Caco-2 (cell line): ENCODE measurements at places on chromosomes 16 and 17. TPM values are rescaled to one million over a fixed set of nuclear protein-coding genes. Genes with fewer than 3 reads are reported as not detected.

GCGR gene
- 0.91 and 1.0 TPM in 2 replicates for total RNA-seq

DNA sequence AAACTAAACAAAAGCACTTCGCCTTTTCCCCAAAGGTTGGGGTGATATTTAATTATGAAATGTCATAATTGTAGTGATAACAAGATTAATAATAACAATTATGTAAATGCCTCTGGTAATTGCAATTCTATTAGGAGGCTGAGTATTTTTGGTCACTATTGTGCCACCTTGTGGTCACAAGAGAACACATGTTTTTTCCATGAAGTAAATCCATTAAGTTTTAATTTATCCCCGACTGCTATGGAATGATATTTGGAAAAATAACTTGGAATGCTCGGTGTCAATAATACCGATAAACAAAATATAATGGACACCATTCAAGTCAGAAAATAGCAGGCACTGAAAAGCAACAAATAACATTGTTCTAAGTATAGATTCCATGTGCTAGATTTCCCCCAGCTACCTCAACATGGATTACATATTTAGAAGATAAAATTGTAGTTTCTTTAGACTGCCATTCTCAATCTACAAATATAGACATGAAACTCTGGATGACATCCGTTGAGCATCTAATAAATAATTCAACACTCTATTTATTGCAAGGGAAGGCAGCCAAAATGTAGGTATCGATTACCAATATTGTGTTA is 25.0 kb upstream of the KCNJ2 start:
- no peak overlapping the region for H3K4me3 ChIP-seq
- H3K27ac ChIP-seq = no peak overlapping the region
- no peaks in the 10 kb centered on the region for H3K27me3 ChIP-seq
- no peaks in the 10 kb centered on the region for H3K36me3 ChIP-seq
- no peaks in the 10 kb centered on the region for H3K4me1 ChIP-seq

- DNase-seq = no peak
- no peak overlapping the region for H3K4me3 ChIP-seq
- H3K4me1 ChIP-seq = peaks cover 14% of the 10 kb centered on the region
- no peak overlapping the region for H3K27ac ChIP-seq
Observed at GRCh38 chr17:57864273-57864672, 14.4 kb upstream of the MRPS23 start.

DNA sequence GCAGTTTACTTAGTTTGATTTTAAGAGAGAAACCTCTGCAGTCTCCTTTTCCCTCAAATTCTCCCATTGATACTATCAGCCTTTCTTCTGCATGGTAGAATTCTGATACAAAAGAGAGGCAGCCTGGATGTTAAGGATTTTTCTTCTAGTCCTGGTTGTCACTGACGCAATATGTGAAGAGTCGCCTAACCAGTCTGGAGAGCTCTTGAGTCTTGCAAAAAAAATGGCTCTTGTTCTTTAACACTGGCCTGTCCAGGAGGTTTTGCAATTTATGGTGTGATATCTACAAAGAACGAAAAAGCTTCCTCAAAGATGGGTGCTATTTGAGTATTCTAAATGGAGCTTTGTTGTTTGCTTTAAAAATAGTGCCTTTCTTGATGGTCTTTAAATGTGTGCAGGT is 28.9 kb downstream of the COX10 start:
- peaks cover 16% of the 10 kb centered on the region for H3K4me1 ChIP-seq
- H3K27me3 ChIP-seq = no peaks in the 10 kb centered on the region
- no peak overlapping the region for H3K4me3 ChIP-seq
- peak; percentile 27 for DNase-seq
- H3K36me3 ChIP-seq = no peaks in the 10 kb centered on the region

- H3K36me3 ChIP-seq = no peaks in the 10 kb centered on the region
- no peaks in the 10 kb centered on the region for H3K4me1 ChIP-seq
- no peaks in the 10 kb centered on the region for H3K27me3 ChIP-seq
- H3K27ac ChIP-seq = no peak overlapping the region
- H3K4me3 ChIP-seq = no peak overlapping the region
Observed at GRCh38 chr16:27406511-27407128, 4.6 kb downstream of the IL21R start.
